ENCODE measurements at places on chromosomes 2 and 18. TPM values are rescaled to one million over a fixed set of nuclear protein-coding genes. Genes with fewer than 3 reads are reported as not detected.

The TFCP2L1 gene
- 0.06 TPM for total RNA-seq

The RTP5 gene
- total RNA-seq, result not detected

The SALL3 gene
- 36.5 TPM for total RNA-seq

DNA sequence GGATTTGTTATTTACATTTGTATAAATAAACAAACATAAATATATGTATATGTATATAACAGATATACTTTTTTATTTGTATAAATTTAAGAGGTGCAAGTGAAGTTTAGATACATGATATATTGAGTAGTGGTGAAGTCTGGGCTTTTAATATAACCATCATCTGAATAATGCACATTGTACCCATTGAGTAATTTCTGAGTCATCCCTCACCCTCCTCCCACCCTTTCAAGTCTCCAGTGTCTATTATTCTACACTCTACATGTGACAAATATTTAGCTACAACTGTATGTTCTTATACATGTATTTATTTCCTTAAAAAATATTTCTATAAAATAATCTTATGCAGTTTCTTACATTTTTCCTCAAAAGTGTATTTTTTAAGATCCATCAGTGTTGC, 358.7 kb upstream of the TFPI start:
- H3K36me3 ChIP-seq, result no peaks in the 10 kb centered on the region
- H3K4me3 ChIP-seq, result no peak overlapping the region
- no peak overlapping the region for H3K27ac ChIP-seq
- H3K4me1 ChIP-seq, result peaks cover 9% of the 10 kb centered on the region
- DNase-seq, result no peak

- no peaks in the 10 kb centered on the region for H3K27me3 ChIP-seq
- no peak overlapping the region for H3K4me3 ChIP-seq
- no peak for DNase-seq
- no peak overlapping the region for H3K27ac ChIP-seq
- no peaks in the 10 kb centered on the region for H3K36me3 ChIP-seq
- no peaks in the 10 kb centered on the region for H3K4me1 ChIP-seq
Measured at GRCh38 chr18:58015065-58015780, 28.8 kb upstream of the NEDD4L start.

DNA sequence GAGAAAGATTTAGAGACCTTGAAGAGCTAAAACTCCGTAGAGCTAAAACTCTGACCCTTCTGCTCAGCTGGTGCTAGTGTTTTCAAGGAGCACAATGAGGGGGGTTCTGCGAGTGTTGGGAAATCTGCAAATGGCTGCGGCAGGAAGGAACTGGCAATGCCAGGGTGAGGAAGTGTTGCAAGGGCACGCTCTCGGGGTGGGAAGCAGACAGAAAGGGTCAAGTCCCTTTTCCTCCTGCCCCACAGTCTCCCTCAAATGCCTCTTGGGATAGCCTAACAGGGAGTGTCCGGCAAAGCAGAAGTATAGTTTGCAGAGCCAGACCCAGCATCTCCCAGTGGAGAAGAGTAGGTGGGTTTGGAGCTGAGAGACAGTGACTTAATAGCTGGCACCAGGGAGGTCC, 60.5 kb downstream of the NCAPH start:
- DNase-seq, result no peak
- H3K4me3 ChIP-seq, result no peak overlapping the region
- H3K27ac ChIP-seq, result no peak overlapping the region
- H3K27me3 ChIP-seq, result no peaks in the 10 kb centered on the region

DNA sequence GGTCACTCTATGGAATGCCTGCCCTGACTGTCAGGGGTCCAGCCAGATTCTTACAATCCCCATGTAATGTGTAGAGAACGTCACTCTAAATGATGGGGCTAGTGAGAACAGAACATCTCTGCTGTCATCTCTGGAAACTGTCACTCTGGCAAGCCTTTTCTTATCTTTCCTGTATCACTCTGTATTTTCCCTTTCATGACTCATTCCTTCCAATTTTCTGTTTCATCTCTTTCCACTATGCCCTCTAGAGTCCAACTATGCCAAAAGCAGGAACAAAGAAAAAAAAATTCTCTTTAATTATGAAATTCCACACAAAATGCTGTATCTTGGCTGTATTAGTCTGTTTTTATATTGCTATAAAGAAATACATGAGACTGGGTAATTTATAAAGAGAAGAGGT, 608.8 kb downstream of the ADCYAP1 start:
- H3K4me1 ChIP-seq, result no peaks in the 10 kb centered on the region
- H3K36me3 ChIP-seq, result no peaks in the 10 kb centered on the region
- H3K27me3 ChIP-seq, result no peaks in the 10 kb centered on the region
- no peak overlapping the region for H3K4me3 ChIP-seq
- DNase-seq, result no peak

- H3K4me1 ChIP-seq, result no peaks in the 10 kb centered on the region
- no peak for DNase-seq
- H3K27ac ChIP-seq, result no peak overlapping the region
- H3K27me3 ChIP-seq, result no peaks in the 10 kb centered on the region
- no peaks in the 10 kb centered on the region for H3K36me3 ChIP-seq
- no peak overlapping the region for H3K4me3 ChIP-seq
Measured at GRCh38 chr2:46273919-46274318, 23.3 kb upstream of the EPAS1 start.

DNA sequence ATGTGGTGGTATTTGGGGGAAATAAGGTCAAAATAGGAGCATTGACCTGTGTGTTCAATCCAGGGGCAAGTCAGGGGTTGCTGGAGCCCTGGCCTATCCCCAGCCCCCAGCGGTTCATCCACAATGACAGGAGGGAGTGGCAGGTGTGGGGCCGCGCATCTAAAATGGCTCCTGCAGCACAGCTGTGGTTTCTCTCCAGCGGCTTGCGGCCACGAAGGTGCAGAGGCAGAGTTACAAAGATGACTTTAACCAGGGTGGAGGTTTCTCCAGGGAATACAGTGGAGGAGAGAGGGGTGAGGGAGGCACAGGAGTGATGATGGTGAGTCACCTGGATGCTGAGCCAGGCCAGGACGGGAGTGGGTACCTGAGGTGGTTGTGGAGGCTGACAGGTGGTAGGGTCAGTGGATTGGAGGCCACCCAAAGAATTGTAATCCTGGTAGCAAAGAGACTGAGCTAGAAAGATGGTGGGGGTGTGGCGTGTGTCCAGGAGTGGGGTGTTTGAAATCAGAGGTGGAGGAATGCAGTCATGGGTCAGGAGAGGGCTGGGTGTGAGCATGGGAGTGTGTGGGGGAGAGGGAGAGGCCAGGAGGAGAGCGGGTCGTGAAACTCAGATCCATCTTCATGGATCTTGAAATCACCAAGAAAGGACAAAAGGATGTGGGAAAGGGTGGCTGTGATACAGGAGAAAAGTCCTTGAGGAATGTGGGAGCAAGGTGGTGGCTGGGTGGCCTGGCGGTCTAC, 83.2 kb downstream of the CTIF start:
- DNase-seq, result no peak
- H3K27me3 ChIP-seq, result no peaks in the 10 kb centered on the region
